Lung (tissue), 17 donors: ENCODE measurements at places on chromosomes 16 and 17. TPM values are rescaled to one million over a fixed set of nuclear protein-coding genes. Genes with fewer than 3 reads are reported as not detected.

DNA sequence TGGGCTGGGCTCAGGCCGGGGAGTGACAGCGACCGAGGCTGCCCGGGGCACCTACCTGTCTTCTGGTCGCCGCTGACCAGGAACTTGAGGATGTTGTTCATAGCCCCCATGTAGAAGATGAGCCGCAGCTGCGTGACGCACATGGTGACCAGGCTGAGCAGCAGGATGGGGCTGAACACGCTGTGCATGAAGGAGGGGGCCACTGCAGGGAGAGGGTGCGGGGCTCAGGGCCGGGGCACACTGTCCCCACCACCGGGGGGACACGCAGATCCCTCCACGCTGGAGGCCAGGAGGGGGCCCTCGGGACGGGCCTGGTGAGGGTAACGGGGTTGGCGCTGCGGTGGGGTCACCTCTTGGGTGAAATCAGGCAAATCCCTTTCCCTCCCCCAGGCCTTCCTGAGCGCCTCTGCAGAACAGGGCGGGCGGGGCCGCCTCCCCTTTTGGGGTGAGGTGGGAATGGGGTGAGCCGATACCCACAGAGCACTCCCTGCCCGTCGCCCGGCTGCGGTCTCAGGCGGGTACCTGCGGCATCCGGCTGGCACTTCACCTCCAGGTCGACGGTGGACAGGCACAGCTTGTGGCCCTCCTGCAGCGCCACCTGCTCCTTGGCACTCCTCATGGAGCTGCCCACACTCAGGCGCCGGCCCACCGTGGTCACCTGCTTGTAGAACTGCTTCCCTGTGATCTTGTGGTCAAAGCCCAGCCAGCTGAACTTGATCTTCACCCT lies 28.3 kb upstream of the PITPNA start:
- no peaks in the 10 kb centered on the region for H3K4me1 ChIP-seq
- no peaks in the 10 kb centered on the region for H3K36me3 ChIP-seq
- H3K27me3 ChIP-seq: no peaks in the 10 kb centered on the region
- no peak for DNase-seq
- H3K4me3 ChIP-seq: no peak overlapping the region

DNA sequence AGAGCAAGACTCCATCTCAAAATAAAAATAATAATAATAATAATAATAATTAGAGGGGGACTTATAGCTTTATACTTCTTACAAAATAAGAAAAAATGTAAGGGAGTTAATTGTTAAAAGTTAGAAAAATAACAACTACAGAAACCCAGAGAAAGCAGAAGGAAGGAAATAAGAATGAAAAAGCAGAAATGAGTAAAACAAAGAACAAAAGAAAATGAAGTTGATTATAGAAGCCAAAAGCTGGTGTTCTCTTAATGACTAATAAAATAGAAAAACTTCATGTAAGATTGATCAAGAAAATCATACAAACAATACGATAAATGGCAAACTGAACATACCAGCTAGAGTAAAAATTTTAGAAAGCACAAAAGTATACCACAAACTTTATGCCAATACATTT lies 6.8 kb upstream of the NSMCE1 start:
- no peak overlapping the region for H3K4me3 ChIP-seq
- H3K4me1 ChIP-seq: no peaks in the 10 kb centered on the region
- H3K27me3 ChIP-seq: no peaks in the 10 kb centered on the region
- no peak for DNase-seq
- no peaks in the 10 kb centered on the region for H3K36me3 ChIP-seq

Gene GCGR
- not detected for total RNA-seq

Gene CTF1
- 4.7 TPM for total RNA-seq

DNA sequence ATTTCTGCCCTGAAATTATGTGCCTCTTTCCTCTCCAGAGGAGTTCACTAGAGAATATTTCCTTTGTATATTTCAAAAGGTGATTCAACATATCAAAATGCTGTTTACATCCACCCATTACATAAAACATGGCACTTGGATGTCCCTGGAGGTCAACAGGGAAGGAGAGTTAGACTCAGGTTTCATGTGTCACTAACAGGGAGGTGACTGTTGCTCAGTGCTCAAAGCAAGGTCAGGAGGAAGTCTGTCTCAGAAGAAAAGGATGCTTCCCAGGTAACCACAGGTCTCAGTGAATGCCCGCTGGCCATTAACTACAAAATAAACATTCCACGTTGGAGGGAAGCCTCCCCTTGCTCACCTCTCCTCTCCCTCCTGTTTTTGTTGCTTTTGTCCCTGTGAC lies 198.6 kb downstream of the AXIN2 start:
- no peak for DNase-seq
- H3K27me3 ChIP-seq: no peaks in the 10 kb centered on the region
- no peak overlapping the region for H3K27ac ChIP-seq
- H3K4me3 ChIP-seq: no peak overlapping the region
- no peaks in the 10 kb centered on the region for H3K36me3 ChIP-seq

Gene RAB11FIP4
- total RNA-seq: 16.8 TPM

- no peaks in the 10 kb centered on the region for H3K27me3 ChIP-seq
- H3K4me1 ChIP-seq: no peaks in the 10 kb centered on the region
- H3K36me3 ChIP-seq: no peaks in the 10 kb centered on the region
- DNase-seq: no peak
Measured at GRCh38 chr17:81380131-81380530, 15.1 kb upstream of the BAHCC1 start.

DNA sequence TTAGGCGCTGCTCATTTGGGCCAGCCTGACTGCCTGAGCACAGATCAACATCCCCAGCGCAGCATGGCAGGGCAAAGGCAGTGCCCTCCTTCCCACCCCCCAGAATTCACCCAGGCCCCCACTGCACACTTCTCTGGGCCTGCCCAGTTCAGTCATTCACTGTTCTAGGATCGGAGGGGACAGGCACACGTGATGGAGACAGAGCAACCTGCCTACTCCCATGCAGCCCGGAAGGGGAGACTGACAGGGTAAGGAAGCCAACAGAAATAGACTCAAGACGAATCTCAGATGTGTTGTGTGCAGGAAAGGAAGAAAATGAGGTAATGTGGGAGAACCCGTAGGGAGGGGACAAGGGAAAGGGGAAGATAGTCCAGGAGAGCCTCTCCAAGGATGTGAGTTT lies 59.2 kb upstream of the LYRM9 start:
- H3K4me3 ChIP-seq: no peak overlapping the region
- no peak overlapping the region for H3K27ac ChIP-seq
- no peaks in the 10 kb centered on the region for H3K36me3 ChIP-seq
- H3K27me3 ChIP-seq: peaks cover 5% of the 10 kb centered on the region
- H3K4me1 ChIP-seq: peaks cover 8% of the 10 kb centered on the region

Gene C17orf107
- total RNA-seq: 2.8 TPM

Gene GPR139
- total RNA-seq: not detected

Gene CYGB
- 15.9 TPM for total RNA-seq

Gene JPT2
- 53.4 TPM for total RNA-seq

DNA sequence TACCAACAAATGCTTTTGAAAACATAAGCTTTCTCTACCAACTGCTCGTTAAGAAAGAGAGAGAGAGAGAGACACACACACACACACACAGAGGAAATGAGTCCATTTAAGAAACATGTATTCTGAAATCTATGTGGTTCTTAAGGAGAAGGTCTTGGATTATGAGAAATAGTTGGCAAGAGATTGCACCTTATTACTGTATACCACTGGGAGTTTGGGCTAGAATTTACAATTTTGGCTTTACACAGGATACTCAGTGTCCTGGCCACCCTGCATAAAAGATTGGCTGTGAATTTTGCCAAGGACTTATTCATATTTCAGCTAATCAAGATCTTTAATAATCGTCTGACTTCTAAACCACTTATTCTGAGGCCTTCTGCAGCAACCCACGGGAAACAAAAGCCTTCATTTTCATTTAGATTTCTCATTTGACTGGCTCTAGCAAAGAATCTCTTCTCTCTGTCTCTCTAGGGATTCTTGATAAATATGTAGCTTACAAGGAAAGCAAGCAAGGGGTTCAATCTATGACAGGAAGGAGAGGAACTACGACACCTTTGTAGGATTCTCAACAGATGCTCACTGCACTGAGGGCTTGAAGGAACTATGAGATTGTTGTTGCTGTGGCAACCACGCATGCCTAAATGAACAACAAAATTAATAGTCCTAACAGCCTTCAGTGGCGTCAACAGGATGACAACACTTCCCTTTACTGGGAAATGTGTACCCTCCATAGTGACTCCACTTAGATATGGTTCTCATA lies 75.3 kb upstream of the GNAO1 start:
- H3K4me3 ChIP-seq: no peak overlapping the region
- H3K4me1 ChIP-seq: no peaks in the 10 kb centered on the region
- no peaks in the 10 kb centered on the region for H3K36me3 ChIP-seq
- no peaks in the 10 kb centered on the region for H3K27me3 ChIP-seq

GRCh38 chr16:68640972-68641371 lies 4.1 kb upstream of the CDH3 start:
- no peak for DNase-seq
- H3K27me3 ChIP-seq: no peaks in the 10 kb centered on the region
- H3K4me1 ChIP-seq: no peaks in the 10 kb centered on the region
- no peaks in the 10 kb centered on the region for H3K36me3 ChIP-seq
- no peak overlapping the region for H3K4me3 ChIP-seq

GRCh38 chr16:79664407-79664806 lies 63.9 kb upstream of the MAF start:
- H3K4me1 ChIP-seq: no peaks in the 10 kb centered on the region
- no peaks in the 10 kb centered on the region for H3K36me3 ChIP-seq
- no peaks in the 10 kb centered on the region for H3K27me3 ChIP-seq
- no peak overlapping the region for H3K27ac ChIP-seq

DNA sequence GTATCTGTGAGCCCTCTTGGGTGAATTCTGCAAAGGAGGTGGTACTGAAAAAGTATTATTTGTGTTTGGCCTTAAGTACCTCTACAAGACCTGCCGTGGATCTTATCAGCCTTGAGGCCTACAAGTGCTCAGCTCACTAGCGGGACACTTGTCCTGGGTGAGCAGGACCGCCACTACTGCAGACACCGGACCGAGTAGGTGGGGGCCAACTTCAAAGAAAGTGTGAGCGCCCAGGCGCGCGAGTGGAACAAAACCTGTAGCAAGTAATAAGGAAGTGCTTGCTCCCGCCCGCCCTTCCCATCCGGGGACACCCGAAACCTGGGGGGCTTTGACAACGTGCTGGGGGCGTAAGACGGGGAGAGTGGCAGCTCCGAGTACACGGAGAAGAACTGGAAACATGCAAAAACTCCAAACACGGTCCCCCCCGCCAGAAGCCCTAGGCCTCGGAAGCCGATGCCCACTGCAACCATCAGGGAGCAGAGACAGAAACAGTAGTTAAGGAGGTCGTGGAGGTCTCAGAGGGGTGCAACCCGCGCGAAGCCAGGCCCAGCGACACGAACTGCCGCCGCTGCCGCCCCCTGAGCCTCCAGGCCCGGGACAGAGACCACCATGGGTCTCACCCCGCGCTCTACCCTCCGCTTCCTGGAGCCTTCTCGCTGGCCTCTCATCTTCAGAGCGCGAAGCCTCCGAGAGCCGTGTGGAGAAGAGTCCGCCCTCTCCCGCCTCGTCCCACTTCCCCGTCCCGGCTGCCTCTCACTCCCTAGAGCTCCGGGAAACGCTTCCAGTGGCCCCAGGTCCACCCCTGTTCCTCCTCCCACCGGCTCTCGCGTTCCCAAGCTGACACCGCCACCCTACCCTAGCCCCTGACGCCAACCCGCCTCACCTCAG lies 537 bp downstream of the CNOT1 start:
- peaks cover 6% of the 10 kb centered on the region for H3K36me3 ChIP-seq
- peaks cover 12% of the 10 kb centered on the region for H3K4me1 ChIP-seq
- peak overlapping the region; percentile 86 for H3K4me3 ChIP-seq
- H3K27me3 ChIP-seq: no peaks in the 10 kb centered on the region
- DNase-seq: peak; percentile 52
- H3K27ac ChIP-seq: peak overlapping the region; percentile 91

GRCh38 chr16:62130101-62130500 lies 93.9 kb upstream of the CDH8 start:
- no peaks in the 10 kb centered on the region for H3K27me3 ChIP-seq
- no peaks in the 10 kb centered on the region for H3K4me1 ChIP-seq
- H3K36me3 ChIP-seq: no peaks in the 10 kb centered on the region
- no peak overlapping the region for H3K4me3 ChIP-seq
- no peak overlapping the region for H3K27ac ChIP-seq
- DNase-seq: no peak

Gene COX6A2
- not detected for total RNA-seq

DNA sequence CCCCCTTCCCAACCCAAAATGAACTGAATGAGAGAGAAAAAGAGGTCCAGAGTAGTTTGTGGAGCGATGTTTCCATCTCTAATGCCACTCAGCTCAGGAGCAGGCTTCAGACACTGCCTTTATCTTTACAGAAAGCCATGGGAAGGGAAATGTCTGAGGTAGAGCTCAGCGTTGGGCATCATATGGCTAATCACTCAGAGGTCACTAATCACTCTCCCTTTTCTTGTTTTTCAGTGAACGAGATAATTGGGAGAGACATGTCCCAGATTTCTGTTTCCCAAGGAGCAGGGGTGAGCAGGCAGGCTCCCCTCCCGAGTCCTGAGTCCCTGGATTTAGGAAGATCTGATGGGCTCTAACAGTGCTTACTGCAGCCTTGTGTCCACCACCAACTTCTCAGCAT lies 9.8 kb downstream of the ESRP2 start:
- DNase-seq: no peak
- no peaks in the 10 kb centered on the region for H3K4me1 ChIP-seq
- H3K27me3 ChIP-seq: no peaks in the 10 kb centered on the region
- no peak overlapping the region for H3K27ac ChIP-seq
- H3K36me3 ChIP-seq: peaks cover 23% of the 10 kb centered on the region

DNA sequence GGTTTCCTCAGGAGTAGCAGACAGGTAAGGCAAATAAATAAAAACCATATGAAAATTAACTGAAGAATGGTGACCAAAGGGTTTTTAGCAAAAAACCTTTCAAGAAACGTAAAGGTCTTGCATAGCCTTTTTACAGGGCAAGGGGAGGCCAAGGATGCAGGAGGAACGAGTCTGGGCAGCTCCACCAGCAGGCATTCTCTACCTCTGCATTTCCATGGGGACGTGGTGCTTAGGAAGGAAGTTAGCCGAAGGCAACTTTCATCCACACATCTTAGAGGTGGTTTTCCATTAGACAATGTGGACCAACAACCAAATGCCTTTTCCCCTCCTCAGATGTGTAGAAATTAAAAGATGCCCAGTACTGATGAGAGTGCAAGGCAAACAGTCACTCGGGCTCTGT lies 20.7 kb downstream of the TOM1L2 start:
- no peak overlapping the region for H3K4me3 ChIP-seq
- no peaks in the 10 kb centered on the region for H3K36me3 ChIP-seq
- H3K27me3 ChIP-seq: no peaks in the 10 kb centered on the region
- H3K4me1 ChIP-seq: peaks cover 7% of the 10 kb centered on the region
- H3K27ac ChIP-seq: no peak overlapping the region
- DNase-seq: no peak

DNA sequence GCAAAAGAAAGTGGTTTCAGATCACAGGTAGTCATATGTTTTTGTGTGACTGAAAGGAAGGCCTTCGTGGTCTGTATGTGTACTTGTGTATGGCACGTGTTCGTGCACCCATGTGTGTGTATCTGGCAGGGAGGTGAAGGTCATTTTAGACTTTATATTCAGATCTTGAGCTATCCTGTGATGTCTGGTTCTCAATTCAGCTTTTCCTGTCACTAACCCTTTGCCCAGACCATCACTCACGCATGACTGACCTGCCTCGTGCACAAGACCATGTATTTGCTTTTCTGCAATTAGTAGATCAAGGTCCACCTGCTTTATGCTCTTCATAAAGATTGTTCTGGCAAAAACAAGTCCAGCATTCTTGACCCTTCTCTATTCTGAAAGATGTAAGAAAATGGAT lies 139.7 kb upstream of the MAF start:
- no peak overlapping the region for H3K27ac ChIP-seq
- H3K36me3 ChIP-seq: no peaks in the 10 kb centered on the region
- H3K4me1 ChIP-seq: no peaks in the 10 kb centered on the region
- no peak overlapping the region for H3K4me3 ChIP-seq
- no peaks in the 10 kb centered on the region for H3K27me3 ChIP-seq

GRCh38 chr16:88929091-88929445 lies 47.9 kb downstream of the CBFA2T3 start:
- no peak overlapping the region for H3K4me3 ChIP-seq
- no peaks in the 10 kb centered on the region for H3K36me3 ChIP-seq
- no peak for DNase-seq
